ENCODE measurements at places on chromosomes 6 and 20.

GRCh38 chr6:156559162-156559690, 218.0 kb upstream of the ARID1B start:
- no peak for DNase-seq

GRCh38 chr6:111990214-111990613, 63.7 kb upstream of the CCN6 start:
- DNase-seq = no peak

GRCh38 chr6:16338577-16339264, 100.3 kb downstream of the GMPR start:
- no peak for DNase-seq

- no peak for DNase-seq
Measured at GRCh38 chr6:101403216-101403945, 9.9 kb downstream of the GRIK2 start.

DNA sequence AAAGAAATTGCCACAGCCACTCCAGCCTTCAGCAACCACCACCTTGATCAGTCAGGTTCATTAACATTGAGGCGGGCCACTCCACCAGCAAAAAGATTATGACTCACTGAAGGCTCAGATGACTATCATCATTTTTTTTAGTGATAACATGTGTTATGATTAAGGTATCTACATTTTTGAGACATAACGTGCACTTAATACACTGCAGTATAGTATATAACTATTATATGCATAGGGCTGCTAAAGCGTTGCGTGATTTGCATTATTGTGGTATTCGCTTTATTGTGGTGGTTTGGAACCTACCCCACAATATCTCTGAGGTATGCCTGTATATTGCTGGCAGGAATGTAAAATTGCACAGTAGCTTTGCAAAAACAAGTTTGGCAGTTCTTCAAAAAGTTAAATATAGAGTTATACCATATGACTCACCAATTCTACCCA, 6.8 kb upstream of the RIPK1 start:
- no peak for DNase-seq

DNA sequence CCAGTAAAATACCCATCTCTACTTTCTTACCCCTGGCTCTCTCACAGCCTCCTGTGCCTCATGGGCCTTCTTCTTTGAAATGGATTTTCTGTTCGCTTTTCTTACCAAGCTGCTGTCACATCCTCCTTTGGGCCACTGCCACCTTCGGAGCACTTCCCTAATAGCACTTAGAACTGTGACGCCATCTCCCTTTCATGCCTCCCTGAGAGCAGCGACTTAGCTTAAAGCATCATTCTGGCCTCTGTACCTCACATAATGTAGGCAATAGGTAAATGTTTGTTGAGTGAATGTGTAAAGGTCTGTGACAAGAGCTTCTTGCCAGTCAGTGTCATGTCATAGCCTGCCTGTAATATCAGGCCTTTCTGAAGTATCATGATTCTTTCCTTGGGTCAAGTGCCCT, 78.8 kb downstream of the ADGRG6 start:
- no peak for DNase-seq

GRCh38 chr6:113558966-113559365, 298.2 kb upstream of the MARCKS start:
- DNase-seq = no peak

- DNase-seq = no peak
Measured at GRCh38 chr6:107458672-107459282, 587 bp downstream of the PDSS2 start.

- DNase-seq = no peak
Measured at GRCh38 chr20:61938839-61939690, 126.6 kb downstream of the TAF4 start.

Measured in left forelimb (tissue), 1 donor.